ENCODE measurements at places on chromosomes 6 and 20.

DNA sequence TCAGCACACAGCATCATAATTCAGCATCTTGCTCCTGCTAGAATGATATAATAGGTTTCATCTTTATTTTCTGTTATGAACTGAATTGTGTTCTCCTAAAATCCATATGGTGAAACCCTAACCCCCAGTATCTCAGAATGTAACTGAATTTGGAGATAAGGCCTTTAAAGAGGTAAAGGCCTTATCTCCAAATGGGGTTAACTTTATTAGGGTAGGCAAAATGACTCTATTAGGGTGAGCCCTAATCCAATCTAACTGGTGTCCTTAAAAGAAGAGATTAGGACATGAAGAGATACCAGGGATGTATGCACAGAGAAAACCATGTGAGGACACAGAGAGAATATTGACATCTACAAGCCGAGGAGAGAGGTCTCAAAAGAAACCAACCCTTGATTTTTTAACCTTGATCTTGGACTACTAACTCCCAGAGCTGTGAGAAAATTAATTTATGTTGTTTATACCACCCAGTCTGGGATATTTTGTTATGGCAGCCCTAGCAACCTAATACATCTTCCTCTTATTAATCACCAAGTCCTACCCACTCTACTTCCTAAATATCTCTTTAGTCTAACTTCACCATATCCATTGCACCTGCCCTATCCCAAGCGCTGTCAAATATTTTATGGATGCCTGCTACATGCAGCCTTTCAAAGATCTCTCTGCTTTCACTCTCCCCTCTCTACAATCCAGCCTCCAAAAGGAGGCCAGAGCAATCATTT, 8.5 kb upstream of the MRS2 start:
- DNase-seq, result no peak

- no peak for DNase-seq
Observed at GRCh38 chr6:140670021-140670420, 1295.6 kb upstream of the CITED2 start.

DNA sequence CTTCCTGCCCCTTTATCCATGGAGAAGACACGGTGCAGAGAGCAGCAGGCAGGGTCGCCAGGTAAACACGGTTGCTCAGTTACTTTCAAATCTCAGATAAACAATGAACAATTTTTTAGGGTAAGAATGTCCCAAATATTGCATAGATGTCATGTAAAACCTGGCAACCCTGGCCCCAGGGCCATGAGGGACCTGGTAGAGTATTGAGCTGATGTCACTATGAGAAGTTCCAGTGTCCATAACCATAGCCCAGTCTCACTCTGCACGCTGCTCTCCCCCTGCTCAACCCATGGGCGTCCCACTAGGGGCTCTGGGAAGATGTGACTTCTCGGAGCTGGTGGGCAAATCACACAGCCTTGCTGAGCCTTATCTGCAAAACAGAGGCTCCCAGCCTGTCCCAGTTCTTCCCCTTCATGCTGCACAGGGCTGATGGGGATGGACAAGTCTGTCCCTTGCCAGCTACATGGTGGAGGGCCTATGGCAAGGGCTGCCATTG, 71.3 kb upstream of the TOP1 start:
- no peak for DNase-seq

DNA sequence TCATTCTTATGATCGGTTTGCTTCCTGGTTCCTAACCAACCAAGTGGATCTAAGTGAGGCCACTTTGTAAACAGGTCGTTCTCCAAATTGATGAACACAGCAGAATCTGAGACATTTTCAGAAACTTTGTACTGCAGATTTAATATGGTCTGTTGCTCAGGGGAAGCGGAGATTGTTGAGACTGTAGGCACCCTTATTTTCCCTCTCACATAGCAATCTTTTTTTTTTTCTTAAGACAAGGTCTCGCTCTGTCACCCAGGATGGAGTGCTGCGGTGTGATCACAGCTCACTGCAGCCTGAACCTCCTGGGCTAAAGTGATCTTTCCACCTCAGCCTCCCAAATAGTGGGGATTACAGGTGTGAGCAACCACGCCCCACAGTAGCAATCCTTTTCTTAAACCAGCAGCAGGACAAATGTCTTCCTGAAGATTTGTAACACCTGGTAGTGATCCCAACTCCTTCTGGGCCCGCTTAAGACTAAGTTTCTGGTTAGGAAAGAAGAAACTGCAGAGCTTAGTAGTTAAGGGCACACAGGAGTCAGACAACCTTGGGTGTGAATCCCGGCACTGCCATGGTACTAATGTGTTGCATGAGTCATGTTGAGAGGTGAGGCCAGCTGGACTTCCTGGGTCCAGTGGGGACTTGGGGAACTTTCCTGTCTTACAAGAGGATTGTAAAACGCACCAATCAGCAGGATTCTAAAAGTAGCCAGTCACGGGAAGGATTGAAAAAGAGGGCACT, 48.4 kb upstream of the EZR start:
- DNase-seq, result peak; percentile 38

DNA sequence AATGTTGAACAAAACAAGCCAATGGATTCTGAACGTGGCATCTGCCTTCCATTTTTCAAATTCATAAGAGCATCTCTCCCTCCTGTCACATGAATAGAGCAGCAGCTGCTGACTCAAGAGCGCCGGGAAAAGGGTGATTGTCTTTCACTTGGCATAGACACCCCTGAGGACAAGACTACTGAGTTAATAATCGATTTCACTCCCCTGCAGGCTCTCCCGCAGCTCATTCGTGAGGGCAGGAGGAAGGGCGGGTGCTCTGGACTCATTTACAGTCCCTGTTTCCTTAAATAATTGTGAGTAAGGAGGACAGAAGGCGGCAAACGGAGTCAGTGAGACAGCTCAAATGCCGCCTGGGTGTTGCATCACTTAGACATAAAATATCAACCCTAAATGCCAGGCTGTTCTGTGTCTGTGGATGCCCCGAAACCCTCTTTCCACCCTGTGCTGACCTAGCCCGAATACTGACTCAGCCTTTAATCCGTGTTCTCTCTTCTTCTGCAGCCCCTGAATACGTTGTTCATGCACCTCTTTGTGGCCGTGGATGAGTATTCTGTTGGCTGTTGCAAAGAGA, 21.6 kb downstream of the CFAP61 start:
- DNase-seq, result no peak

GRCh38 chr6:137827977-137828810, 38.9 kb upstream of the TNFAIP3 start:
- no peak for DNase-seq

DNA sequence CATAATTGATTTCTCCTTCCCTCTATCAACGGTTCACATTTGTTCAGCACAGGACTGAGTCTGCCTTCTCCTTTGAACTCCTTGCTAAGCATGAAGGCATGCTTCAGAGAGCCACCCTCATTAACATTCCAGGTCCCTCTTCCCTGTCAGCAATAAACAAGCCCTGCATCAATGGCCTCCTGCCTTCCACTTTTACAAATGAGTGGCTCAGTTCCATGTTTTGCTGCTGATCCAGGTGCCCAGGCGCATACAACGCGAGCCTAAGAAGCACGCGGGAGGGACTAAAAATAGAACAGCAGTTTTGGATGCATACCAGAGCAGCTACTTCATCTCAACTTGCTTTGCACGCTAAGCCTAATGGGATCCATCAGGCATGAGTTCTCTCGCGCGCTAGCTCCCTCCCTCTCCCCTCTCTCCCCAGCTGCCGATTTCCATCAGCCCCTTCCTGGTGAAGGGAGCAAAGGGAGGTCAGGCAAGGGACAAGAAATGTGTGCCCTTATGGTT, 53.4 kb downstream of the TRAF3IP2 start:
- DNase-seq, result peak; percentile 63

DNA sequence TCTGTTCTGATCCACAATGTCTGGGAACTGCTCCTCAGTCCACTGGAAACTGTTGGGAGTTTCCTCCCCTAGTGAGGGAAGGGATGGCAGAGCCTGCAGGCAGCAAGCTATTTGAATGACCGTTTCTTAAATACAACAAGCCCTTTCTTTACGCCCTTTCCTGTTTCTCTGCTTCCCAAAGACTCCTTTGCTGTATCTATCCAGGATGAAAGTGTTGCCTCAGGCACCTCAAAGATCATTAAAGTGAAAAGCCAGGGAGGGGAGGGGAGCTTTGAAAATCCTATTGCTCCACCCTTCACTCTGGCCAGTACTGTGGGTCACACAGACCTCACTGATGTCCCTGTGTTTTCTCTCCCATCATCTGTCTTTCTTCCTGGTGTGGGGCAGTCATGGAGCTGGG, 213.1 kb downstream of the RNF144B start:
- DNase-seq, result no peak

DNA sequence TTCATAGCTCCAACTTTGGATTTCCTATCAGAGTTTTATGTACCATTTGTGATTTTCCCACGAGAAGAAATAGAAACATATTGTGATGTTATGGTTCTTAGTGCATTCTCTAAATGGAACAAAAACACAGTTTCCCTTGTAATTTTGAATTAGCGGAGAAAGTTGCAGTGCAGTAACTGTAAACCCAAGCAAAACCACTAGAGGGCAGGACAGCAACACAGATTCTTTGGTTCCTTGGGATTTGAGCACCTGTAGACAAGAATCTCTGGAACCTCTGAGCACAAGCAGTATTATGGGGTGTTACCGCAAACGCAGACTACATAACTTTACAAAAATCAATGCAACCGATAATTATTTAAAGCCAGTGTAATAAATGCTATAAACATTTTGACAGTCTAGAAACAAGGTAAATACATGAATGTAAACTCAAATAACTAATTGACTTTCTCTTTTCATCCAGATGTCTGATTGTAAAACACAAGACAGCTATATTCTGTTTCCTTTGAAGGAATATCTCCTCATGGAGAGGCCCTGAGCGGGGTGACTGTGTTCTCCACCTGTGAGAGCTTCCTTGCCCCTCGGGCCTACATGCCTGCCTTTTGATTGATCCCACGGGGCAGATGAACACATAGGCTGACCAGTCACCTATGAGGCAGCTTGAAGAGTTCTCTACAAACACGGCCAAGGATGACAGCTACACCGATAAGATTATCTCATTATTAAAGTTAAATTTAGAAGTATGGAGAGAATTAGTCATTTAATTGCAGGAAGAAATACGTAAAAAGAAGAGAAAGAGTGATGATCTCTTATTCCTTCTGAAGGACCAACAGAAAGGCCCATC, 67.5 kb upstream of the COL21A1 start:
- peak; percentile 34 for DNase-seq

GRCh38 chr6:1558388-1558787, 51.3 kb upstream of the FOXC1 start:
- DNase-seq, result no peak

DNA sequence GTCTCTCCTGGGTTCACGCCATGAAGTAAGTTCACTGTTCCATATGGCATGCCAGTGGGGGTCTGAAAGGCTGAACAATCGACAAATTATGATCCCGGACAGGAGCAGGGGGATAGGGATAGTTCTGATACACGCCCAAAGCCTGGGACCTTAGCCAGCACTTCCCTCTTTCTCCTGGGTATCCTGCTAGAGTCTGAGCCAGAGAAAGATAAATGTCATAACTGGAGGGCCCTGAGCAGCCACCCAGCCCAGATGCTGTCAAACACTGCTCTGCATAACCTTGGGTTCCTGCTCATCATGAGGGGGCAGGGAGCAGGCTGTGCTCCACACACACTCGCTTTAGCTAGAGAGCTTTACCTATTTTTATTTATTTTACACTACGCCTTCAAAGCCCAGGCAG, 12.3 kb downstream of the EDEM2 start:
- no peak for DNase-seq

GRCh38 chr6:163750431-163751031, 336.0 kb downstream of the QKI start:
- DNase-seq, result no peak

GRCh38 chr6:42010185-42010891, 40.0 kb upstream of the TAF8 start:
- DNase-seq, result no peak

DNA sequence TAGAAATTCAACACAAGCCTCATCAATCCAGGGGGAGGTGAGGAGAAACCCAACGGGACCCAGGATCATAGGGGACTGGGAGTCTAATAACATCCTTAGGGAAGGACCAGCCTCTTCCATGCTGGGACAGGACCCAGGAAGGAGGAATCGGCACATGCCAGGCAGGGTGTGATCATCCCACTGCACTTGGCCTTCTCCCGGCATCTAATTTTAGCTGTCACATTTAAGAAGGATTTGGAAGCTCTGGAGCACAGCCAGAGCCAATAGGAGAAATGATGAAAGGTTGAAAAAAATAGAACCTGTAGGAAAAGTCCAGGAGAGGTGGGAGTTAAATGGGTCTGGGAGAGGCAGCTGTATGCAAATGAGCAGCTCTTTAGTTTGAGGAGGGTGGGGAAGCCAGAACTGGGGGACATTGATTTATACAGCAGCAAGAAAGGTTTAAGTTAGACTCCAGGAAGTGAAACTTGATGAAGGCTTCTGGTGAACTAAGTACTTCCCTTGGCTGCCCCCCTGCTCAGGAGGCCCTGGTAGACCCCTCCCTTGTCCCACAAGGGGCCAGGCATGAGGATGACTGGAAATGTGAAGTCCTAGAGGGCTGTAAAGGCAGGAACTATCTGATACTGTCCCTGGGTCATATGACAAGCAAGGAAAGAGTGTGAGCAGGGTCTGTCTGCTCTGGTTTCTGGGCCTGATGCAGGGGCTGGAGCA, 260.3 kb downstream of the LRFN2 start:
- DNase-seq, result no peak

DNA sequence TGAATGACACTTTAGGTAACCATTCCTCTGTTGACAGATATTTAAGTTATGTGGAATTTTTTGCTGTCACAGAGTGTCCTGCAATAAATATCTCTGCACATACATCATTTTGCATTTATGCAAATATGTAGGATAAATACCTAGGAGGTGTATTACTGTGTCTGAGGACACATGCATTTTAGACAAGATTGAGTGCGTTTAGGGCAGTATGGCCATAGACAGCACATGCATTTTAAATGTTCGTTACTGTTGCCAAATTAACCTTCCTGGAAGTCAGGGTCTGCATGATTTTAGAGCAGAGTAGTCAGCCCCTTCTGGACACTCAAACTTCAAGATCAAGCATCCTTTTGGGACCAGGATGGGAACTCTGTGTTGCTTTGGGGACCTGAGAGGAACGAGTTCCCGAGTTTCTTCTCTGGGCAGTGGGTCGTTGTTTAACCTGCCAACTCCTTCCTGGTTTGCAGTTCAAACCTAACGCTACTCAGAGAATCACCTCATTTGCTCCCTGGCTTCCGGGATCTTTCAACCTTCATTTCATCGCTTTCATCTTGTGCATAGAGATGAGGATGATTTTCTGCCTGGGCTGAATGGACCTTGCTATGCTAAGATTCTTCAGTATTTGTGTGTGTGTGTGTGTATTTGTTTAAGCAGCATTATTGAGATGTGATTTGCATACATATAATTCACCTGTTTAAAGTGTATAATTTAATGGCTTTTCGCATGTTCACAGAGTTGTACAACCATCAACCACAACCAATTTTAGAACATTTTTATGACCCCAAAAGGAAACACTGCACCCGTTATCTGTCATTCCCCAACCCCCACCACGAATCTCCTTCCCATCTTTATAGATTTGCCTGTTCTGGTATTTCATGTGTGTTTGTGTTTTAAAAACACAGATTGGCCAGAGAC, 9.8 kb downstream of the BCAS4 start:
- no peak for DNase-seq

GRCh38 chr6:150355932-150356331, 12.9 kb upstream of the IYD start:
- no peak for DNase-seq
